ENCODE measurements at places on chromosomes 4 and X.

GRCh38 chrX:33457102-33457501 lies 245.8 kb upstream of the DMD start:
- no peak for DNase-seq

DNA sequence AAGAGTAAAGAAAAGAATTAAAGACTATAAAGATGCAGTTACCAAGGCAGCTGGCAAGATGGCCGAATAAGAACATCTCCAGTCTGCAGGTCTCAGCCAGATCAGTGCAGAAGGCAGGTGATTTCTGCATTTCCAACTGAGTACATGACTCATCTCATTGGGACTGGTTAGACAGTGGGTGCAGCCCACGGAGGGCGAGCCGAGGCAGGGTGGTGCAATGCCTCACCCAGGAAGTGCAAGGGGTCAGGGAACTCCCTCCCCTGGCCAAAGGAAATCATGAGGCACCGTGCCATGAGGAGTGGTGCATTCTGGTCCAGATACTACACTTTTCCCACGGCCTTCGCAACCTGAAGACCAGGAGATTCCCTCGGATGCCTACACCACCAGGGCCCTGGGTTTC lies 20.5 kb downstream of the SPIN4 start:
- peak; percentile 14 for DNase-seq

DNA sequence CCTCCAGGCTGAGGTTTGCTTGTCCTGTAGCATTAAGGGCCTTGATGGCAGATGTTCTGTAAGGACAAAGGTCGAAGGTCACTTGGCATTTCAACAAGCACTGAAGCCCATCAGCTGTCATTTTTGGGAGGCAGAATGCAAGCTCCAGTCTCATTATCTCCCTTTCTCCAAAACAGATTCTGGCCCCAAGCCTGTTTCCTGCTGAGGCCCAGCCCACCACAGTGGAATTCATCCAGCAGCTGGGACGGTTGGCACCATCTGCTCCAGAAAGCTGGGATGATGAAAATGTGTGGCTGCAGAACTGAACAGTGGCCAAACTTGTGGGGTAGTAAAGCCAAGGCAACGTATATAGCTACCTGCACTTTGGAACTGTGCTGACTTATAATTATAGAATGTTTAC lies 17.7 kb upstream of the PPEF2 start:
- no peak for DNase-seq

- no peak for DNase-seq
Observed at GRCh38 chr4:124191329-124191728, 521.2 kb downstream of the ANKRD50 start.

GRCh38 chr4:56307423-56307822 lies 79.9 kb downstream of the AASDH start:
- DNase-seq = no peak

- DNase-seq = no peak
Observed at GRCh38 chr4:6955261-6955911, 45.8 kb downstream of the TBC1D14 start.

- no peak for DNase-seq
Observed at GRCh38 chr4:153676486-153676885, 7.6 kb upstream of the TLR2 start.

- DNase-seq = no peak
Observed at GRCh38 chrX:78517124-78517523, 142.0 kb downstream of the RTL3 start.

DNA sequence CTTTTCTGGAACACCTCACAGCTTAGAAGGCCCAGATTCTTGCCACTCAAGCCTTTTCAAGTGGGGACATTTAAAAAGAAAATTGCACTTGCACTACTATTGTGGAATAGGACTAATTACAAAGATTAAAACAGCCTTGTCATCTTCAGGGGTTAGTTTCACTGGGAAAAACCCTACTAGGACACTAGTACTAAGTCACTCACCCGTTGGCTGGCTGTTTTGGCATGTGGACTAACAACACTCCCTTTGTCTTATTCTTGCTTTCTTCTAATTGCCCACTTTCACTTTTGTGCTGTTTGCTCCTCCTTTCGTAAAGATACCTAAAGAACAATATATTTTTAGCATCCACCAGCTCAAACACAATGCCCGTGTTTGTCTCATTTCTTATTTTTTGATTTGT lies 200.9 kb upstream of the MID1 start:
- DNase-seq = no peak

GRCh38 chrX:103253608-103254007 lies 1.3 kb downstream of the TCEAL8 start:
- DNase-seq = no peak

DNA sequence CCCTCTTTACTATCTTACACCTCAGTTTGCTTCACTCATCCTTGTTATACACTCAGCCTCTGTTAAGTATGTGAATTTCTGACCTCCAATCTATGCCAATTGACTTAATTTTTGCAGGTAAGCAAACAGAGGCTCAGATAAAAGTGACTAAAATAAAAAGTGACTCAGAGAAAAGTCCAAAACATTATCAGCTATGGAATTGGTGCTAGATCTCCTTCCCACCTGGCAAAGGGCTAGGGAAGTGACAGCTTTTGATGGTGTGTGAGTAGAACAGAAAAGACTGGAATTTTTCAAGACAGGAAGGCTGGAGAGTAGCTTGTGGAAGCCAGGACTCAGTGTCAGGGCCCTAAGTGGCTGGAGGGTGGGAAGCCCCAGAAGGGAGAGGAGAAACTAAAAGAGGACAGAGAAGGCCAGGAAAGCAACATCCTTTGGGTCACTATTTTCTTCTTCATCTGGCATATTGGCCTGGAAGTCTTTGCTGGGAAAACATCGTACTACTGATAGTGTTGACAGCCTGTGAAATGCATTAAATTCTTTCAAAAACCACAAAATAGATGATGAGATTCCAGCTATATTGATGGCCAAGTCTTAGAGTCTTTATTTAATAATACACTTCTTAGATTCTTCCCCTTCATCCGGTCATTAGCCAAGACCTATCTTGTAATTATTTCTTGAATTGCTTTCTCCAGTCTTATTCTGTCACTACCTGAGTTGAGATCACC lies 392.8 kb downstream of the RAPGEF2 start:
- DNase-seq = no peak

DNA sequence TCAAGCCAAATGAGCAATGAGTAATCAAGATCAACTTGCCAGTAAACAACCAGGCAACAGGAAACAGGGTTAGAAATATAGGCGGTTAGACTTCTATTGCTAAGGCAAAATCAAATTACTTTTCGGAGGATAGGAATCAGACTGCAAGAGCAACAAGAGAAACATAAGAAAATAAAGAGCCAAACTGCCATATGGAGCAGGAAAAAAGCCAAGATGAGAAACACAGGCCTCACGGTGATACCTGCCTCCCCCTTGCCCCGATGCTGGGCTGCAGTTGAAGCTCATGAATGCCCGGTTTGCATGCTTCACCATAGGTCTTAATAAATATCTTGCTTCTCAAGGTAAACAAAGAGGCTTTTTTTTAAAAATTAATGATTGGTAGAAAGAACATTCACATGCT lies 158.4 kb upstream of the MAGEC2 start:
- no peak for DNase-seq

- no peak for DNase-seq
Observed at GRCh38 chr4:4913147-4913561, 53.7 kb downstream of the MSX1 start.

GRCh38 chr4:7843831-7844593 lies 95.6 kb downstream of the AFAP1 start:
- peak; percentile 83 for DNase-seq

DNA sequence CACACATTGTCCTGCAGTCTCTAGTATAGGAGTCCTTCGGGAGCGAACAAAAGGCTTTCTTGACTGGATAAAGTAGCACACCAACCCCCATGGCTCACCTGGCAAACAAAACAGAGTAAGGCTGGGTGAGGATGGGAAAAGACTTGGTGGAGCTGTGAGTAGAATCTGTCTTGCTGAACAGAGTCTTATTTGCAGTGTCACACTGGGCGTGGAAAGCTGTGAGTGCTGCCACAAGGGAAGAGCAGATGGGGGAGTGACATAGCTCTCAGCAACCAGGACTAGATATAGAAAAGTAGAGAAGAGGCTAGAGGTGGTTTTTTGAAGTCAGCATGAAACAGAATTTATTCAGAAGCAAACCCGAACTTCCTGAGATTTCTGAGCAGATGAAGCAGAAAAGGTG lies 137.2 kb upstream of the ESX1 start:
- no peak for DNase-seq

GRCh38 chrX:150873616-150874015 lies 24.9 kb downstream of the CD99L2 start:
- DNase-seq = no peak

DNA sequence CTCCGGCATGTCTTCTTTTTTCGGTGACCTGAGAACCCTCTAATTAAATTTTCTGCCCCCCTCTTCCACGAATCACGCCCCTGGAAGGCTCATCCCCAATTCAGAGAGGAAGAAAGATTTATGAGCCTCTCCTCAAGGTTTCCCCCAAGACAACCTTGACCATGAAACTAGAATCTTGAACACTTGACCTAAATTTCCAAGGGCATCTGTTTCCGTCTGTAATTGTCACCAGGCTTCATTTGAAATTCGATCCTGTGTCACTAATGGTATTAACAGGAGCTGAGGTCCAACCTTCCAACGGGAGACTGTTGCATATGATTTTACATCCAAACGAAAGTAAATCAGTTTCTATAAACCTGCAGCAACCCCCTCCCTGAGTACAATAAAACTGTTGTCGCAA lies 139.9 kb upstream of the ZIC3 start:
- no peak for DNase-seq

- DNase-seq = no peak
Observed at GRCh38 chrX:37509349-37509748, 62.1 kb upstream of the LANCL3 start.

DNA sequence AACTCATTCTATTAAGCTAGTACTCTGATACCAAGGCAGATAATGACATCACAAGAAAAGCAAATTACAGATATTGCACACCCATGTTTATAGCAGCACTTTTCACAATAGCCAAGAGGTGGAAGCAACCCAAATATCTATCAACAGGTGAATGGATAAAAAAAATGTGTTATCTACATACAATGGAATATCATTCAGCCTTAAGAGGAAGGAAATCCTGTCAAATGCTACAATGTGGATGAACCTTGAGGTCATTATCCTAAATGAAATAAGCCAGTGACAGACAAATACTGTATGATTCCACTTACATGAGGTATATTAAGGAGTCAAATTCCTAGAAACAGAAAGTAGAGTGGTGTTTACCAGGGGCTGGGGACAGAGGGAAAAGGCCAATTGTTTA lies 14.3 kb downstream of the FABP2 start:
- DNase-seq = no peak

GRCh38 chr4:14415146-14415545 lies 587.1 kb upstream of the CPEB2 start:
- DNase-seq = no peak

GRCh38 chrX:21708116-21708515 lies 49.8 kb downstream of the SMPX start:
- no peak for DNase-seq

DNA sequence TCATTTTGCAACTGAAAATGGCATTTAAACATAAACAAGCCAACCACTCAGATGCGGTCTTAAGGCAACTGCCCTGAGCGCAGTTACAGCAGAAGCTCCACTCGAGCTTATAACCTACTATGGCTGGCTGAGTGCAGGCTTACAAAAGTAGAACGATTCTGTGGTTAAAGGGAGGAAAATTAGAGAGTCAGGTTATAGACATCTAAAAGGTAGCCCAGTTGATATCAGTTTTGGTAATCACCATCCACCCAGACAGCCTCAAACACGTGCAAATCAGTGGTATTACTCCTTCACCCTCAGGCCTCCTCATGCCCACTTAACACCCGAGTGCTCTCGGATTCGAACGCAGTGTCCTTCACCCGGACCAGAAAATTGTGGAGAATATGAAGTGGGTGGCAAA lies 3.1 kb downstream of the LEF1 start:
- no peak for DNase-seq

GRCh38 chr4:33086331-33086925 lies 2366.3 kb downstream of the PCDH7 start:
- no peak for DNase-seq

- no peak for DNase-seq
Observed at GRCh38 chr4:159046683-159047082, 56.2 kb upstream of the RAPGEF2 start.

DNA sequence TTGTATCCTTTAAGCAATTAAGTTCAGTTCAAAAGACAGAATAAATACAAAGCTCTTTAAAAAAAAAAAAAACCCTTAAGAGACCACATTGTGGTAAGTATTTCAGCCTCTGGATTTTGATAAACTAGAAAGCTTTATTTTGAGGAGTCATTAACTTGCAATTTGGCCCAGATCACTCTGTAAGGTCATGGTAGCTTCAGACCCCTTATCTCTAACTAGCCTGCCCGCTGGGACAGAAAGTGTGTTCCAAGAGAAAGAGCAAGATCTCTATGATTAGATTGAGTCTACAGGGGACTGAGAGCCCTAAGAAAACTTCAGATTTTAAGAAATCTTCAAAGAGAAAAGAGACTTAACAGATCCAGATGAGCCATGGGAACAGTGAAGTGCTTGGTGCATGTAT lies 45.6 kb downstream of the GALNT7 start:
- DNase-seq = no peak

- DNase-seq = no peak
Observed at GRCh38 chrX:20680998-20681397, 414.3 kb upstream of the RPS6KA3 start.

DNA sequence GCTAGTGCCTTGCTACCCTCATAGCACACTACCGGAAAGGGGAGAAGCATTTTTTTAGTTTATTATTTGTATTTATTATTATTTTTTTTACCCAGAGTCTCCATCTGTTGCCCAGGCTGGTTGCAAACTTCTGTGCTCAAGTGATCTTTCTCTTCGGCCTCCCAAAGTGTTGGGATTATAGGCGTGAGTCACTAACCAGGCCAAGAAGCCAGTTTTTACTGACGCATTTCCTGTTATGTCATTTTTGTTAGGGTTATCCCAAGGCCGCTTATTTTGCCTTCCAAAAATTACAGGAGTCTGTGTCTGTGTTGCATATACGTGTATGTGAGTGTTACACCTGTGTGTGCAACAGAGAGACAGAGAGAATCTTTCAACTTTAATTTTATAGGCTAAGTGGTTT lies 404.5 kb downstream of the GBA3 start:
- DNase-seq = no peak

- DNase-seq = no peak
Observed at GRCh38 chrX:142994988-142995387, 30.7 kb upstream of the SPANXN4 start.

GRCh38 chr4:76301068-76301774 lies 5.3 kb upstream of the STBD1 start:
- no peak for DNase-seq

DNA sequence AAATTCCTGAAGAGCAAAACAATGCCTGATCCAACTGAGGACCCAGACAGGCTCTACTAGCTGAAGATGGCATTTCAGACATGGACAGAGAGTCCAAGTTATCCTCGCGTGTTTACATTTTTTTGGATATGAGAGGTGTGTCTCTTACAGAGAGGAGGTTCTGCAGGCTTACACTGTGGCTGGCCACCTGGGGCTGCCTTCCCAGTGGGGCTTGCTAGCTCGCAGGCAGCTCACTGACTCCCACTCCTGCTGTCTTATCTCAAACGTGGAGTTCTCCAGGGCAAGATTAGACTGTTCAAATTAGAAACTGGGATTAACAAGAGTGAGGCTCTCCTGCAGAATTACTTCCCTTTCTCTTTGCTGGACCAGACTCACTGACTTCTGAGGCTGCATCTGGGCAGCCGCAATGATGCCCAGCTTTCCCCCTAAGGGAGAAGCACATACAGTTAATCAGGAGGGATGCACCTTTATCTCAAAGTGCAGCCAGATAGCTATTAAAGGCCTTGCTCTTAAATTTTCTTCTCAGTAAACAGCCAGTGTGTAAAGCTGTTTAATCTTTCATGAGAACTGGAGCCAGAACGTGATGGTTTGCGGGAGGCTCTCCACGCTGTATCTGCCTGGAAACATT lies 123.0 kb downstream of the ENPP6 start:
- no peak for DNase-seq

- no peak for DNase-seq
Observed at GRCh38 chr4:624705-625590, at the start of gene PDE6B. Gene PDE6B (plus strand): TSS chr4:625573. CDS start chr4:625627, 54 bp downstream.

Measured in natural killer cell (primary cell).